ENCODE measurements at places on chromosomes 11 and 22.

DNA sequence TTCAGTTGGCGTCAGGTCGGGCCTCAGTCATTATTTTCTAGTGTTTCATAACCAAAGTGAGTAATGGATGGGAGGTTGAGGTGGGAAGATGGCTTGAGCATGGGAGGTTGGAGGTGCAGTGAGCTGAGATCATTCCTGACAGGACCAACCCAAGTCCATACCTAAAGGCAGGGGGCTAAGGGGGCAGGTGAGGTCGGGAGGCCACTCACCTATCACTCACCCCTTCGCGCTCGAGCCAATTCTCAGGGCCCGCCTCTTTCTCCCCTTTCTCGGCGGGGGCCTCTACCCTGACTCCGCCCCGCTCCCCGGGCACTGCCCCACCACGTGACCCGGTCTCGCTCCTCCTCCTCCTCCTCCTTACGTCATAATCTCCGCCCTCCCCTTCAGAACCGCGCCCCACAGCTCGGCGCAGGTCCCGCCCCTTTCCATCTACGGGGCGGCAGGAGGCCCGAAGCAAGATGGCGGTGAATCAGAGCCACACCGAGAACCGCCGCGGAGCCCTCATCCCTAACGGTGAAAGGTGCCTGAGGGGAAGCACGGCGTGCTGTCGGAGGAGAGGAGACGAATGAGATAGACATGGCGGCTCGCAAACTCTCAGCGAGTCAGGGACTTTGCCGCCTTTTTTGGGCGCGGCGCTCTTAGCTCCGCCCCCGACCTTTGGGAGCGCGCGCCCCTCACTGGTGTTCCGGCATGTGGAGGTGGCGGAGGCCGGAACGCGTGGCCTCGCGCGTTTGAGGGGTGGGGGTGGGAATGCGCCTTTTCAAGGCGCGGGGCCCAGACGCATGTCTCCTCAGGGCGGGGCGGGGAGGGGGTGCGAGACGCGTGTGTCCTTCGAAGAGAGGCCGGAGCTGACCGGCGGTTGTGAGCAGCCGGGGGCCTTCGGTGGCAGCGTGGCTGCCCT is at the start of gene WBP2NL:
Gene WBP2NL (plus strand): TSS at position 428 of the 901 bp plus-strand sequence. CDS start 31 bp downstream, at position 459.
- peak; percentile 94 for DNase-seq

DNA sequence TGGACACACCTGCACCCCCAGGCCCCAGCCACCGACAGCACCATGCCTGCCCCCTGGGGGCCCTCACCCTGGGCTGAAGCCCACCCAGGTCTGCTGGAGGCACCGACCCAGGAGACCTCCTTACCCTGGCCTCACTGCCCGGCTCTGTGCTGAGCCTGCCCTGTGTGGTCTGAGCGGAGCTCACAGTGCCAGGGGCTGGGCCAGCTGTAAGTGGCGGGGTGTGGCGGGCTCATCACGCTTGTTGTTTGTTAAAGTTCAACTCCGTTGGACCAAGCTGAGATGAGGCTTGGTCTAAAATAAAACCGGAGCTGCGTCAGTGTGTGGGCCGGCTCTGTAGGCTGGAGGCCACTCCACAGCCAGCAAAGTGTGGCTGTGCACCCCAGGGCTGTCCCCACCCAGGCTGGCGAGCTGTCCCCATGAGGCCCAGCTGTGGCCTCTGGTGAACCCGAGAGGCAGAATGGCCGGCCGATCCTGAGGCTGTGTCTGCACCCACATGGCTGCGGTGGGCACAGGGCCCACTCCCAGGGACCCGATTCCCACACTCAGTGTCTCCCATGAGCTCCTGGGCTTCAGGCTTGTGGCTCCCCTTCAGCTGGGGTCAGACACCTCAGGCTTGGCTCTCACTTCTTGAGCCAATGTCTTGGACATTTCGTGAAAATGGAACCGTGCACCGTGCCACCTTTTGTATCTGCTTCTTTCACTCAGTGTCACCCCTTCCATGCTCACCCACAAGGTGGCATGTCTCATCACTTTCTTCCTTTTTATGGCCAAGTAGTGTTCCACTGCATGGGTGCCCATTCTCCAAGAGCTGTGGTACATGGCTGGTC is 137.9 kb downstream of the CTTN start:
- DNase-seq = no peak

DNA sequence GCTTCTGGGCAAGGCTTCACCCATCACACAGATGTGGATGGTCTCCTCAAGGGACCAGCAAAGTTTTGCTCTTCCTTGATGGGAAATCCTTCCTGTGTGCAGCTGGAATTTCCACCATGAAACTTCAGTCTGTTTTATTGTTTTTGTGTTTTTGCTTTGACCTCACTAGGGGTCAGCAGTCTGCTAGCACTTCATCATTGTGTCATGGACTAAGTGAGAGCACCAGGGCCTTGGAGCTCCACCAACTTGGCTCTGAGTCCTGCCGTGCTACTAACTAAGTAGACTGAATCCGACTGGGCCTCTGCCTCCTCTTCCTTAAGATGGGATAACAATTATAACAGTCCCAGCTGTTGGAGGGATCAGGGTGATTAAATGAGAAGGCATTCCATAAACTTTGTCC is 305.8 kb upstream of the NCAM1 start:
- no peak for DNase-seq

DNA sequence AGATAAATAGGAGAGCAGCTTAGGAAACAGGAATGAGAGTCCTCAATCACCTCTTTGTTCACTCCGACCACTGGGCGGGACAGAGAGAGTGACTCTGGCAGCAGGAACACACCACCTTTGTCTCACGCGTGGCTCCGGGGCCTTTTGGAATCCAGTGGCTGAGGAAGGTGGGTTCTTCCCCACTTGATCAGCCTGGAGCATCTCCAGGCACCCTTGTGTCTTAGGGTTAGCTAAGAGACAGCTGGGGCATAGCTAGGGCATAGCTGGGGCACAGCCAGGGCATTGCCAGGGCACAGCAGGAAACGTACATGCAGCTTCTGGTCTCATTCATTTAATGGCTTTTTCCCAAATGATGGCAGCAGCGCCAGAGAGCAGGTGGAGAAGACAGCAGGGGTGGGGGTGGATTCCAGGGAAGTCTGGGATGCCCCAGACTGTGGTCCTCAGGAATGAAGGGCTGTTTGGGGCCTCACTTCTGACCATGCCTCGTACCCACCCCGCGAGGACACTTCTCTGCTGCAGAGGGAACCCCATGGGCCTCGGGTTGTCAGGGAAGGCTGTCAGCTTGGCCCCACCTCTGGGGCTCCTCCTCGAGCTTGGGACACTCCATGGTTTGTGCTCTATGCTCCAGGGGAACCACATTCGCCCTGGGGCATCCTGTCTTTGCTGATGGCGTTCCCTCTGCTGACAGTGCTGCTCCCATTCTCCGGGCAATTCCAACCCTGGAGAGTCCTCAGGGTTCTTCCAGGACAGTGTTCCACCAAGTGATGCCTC is 30.4 kb upstream of the SHANK2 start:
- no peak for DNase-seq

DNA sequence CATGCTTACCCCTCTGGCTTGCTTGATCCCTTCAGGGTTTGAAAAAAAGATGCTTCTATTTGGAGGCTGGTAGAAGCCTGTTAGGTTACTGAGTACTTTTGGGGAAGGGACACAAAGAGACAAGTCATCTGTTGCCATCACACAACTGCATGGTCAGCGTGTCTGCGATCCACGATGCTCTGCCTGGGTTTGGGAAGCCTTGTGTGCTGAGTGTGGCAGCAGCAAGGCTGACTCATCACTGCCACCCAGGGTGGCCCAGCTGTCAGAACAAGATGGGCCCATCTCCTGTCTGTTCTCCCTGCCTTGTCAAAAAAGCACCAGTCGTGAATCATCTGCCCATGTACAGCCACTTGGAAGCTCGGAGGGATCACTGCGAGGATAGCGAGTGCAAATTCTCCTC is 26.2 kb downstream of the UBASH3B start:
- DNase-seq = no peak

DNA sequence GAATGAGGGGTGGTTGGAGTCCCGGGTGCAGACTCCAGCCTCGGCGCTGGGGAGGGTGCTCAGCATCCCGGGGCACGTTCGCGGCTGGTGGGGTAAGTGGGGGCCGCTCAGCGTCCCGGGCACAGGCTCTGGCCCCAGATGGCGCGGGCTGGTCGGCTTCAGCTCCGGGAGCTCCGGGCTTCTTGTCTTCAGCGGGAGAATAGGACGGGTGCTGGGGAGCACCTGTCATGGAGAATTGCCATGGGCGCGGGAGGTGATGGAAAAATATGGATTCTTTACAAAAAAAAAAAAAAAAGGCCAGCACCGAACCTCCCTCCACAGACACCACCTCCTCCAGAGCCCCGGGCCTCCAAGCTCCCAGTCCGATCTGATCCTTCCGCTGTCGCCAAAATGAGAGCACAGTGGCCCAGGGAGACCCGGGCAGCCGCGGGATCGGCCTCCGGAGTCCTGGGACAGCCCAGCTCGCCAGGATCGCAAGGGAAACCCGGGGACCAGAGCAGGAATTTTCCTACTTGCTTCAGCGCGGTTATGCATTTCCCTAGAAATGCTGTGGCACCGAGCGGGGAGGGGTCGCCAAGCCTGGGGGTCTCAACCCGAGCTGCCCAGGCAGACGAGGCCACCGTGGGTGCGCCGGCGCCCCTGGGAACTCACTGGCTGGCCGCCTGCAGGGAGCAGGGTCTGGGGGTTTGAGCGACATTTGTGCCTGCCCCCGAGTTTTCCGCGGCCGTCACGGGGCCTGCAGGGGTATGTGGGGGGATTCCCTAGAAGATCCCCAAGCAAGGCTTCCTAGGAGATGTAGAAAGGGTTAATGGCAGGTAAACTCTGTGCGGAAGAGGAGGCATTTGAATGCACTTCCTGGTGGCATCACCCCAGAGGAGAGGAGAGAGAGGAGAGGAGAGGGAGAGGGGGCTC is 1336.9 kb downstream of the BRD1 start:
- no peak for DNase-seq

GRCh38 chr22:19514831-19515565 is 9.2 kb downstream of the CLDN5 start:
- DNase-seq = no peak

- no peak for DNase-seq
These were observed 1470.5 kb downstream of the BRD1 start for GRCh38 chr22:48357196-48357595.

- DNase-seq = no peak
These were observed 12.3 kb downstream of the MYO7A start for GRCh38 chr11:77140231-77140851.

- no peak for DNase-seq
These were observed 4.2 kb downstream of the OR56B4 start for GRCh38 chr11:6111673-6112072.

DNA sequence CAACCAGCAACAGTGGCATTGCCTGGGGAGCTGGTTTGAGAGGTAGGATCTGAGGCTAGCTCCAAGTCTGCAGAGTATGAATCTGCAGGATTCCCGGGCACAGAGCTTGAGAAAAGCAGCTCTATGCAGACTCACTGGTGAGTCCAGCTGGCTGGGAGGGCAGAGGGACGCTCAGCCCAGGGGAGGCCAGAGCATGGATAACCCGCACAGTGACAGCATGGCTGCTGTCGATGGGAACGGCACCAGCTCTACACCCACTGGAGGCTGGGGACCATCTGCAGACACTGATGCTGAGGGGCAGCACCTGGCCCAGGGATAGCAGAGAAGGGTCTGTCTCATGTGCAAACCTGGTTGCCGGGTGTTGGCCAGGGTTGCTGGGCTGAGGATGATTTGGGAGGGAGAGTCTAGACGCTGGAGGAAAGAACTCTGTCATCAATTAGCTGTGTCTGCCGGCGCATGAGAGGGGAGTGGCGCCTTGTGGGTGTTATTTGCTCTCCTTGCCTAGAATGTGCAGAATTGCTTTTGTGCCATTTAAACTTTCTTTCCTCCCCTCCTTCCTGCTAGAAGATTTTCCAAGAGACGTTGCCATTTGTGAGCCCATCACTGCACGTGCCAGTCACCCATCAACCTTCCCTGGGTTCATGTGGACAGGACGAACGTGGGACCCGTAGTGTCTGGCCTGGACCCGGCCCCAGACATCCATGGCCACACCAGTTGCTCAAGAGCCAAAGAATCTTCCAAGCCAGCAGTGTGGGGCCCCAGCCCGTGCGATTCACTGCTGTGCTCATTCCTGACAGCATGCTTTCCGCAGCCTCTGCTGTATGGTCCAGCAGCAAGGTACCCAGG is 19.1 kb upstream of the LINC01488 start:
- DNase-seq = no peak

GRCh38 chr22:39149915-39150847 is 2.3 kb downstream of the CBX7 start:
- DNase-seq = no peak

DNA sequence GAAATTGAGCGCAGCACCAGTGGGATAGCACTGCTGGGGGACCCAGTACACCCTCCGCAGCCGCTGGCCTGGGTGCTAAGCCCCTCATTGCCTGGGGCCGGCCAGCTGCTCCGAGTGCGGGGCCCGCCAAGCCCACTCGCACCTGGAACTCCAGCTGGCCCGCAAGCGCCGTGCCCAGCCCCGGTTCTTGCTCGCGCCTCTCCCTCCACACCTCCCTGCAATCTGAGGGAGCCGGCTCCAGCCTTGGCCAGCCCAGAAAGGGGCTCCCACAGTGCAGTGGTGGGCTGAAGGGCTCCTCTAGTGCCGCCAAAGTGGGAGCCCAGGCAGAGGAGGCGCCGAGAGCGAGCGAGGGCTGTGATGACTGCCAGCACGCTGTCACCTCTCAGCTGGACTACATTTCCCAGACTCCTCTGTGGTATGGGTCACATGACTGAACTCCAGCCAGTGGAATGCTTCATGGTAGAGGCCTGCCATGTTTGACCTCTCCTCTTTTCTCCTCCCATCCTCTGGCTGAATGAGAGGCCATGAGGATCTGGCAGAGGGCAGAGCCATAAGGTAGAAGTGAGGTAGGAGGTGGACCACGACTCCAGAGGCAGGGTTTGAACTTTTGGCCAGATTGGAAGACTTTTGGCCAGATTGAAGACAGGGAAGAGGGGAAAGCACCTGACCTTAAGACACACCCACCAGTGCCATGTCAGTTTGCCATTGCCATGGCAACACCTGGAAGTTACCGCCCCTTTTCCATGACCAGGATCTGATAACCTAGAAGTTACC is 6.2 kb downstream of the MRGPRD start:
- no peak for DNase-seq

- DNase-seq = no peak
These were observed 10.3 kb downstream of the PIK3C2A start for GRCh38 chr11:17197431-17197898.

- DNase-seq = no peak
These were observed 16.9 kb downstream of the CCDC15 start for GRCh38 chr11:124970925-124971324.

- no peak for DNase-seq
These were observed 21.4 kb upstream of the STK33 start for GRCh38 chr11:8615291-8616032.

GRCh38 chr11:117197516-117198456 is 1.4 kb upstream of the TAGLN start:
- no peak for DNase-seq

DNA sequence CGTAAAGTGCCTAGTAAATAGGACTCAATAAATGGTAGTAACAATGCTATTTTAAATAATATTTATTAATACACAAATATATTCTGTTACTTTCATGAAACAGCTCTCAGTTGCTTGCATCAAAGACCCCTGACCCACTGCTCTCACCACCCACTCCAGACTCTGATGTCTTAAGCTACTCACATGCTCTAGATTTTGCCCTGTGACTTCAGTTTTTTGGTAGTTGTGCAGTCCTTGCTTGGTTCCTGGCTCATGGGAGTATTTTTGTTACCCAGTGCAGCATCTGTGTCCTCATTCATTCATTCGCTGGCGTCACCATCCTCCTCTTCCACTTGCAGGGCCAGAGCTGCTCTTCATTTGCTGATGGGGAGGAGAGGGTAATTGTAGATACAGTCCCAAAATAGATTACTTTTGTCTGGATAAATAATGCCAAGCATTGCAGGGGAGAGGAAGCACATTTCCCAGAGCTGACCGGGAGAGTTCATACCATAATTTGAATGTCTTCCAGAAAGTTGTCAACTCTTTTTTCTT is 12.7 kb downstream of the MRPL48 start:
- no peak for DNase-seq
